Activated naive CD8-positive, alpha-beta T cell treated with anti-CD3 and anti-CD28 coated beads for 36 hours (primary cell): ENCODE measurements at places on chromosomes 4 and X.

DNA sequence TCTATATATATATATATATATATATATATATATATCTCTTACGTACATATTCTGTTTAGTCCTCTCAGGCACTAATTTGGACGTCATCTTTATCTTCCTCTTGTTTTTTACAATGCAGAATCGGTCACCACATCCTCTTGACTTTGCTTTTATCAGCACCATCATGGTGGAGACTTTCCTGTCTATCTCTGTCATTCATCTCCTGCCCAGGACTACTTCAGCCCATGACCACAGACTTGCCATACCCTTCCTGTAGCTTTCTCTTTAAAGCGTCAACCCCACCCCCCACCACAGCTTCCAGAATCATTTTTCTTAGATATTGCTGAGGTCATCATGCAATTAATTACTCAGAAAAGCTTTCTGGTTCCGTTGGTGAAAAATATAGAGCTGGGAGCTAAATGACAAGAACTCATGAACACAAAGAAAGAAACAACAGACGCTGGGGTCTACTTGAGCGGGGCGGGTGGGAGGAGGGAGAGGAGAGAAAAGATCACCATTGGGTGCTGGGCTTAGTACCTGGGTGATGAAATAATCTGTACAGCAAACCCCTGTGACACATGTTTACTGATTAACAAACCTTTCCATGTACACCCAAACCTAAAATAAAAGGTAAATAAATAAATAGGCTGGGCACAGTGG is 30.5 kb upstream of the PRKX start:
- peak; percentile 5 for DNase-seq

GRCh38 chr4:83248486-83248885 is 36.1 kb downstream of the COQ2 start:
- DNase-seq = no peak

GRCh38 chr4:86657382-86657781 is 63.3 kb downstream of the PTPN13 start:
- no peak for DNase-seq

- no peak for DNase-seq
These were observed 58.9 kb downstream of the TLR10 start for GRCh38 chr4:38723726-38724474.

GRCh38 chr4:89724716-89725115 is 112.2 kb downstream of the SNCA start:
- no peak for DNase-seq

DNA sequence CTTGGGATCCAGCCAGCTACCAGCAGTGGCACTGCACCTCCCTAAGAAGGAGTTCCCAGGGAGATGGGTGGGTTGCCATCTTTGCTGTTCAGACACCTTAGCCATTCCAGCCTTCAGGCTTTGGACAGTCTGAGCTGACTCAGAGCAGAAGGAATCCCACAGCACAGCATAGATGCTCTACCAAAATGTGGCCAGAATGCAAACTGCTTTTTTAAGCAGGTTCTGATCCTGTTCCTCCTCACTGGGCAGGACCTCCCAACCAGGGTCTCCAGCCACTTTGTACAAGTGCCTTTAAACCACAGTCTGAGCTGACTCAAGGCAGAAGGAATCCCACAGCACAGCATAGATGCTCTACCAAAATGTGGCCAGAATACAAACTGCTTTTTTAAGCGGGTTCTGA is 209.0 kb downstream of the NPNT start:
- DNase-seq = no peak

DNA sequence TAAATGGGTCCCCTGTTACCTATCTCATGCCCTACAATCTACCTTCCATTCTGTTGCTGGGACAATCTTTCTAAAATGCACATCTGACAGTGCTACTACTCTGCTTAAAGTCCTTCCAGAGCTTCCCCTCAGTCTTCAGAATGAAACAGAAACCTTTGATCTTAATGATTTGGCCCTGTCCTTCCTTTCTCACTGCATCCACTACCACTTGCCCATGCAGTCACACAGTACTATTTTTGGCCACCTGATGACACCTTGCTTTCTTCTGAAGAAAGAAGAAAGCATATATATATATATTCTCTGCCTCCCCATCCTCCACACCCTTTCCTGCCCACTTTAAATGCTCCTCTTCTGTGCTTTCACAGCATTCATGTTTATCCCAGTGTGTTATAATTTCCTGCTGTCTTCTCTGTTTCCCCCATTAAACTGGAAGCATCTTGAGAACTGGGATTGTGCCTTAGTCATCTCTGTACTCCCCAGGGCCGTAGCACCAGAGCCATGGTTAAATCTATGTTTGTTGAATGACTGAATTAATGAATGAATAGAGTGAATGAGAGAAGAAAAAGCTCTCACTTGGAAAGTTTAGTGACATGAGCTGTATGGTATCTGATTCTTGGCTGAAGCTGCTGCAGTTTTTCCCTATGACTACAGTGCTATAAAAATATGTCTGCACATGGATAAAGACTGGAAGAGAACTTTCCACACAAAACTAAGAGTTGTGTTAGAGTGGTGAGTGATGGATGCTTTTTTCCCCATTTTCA is 56.2 kb downstream of the RTL9 start:
- no peak for DNase-seq

GRCh38 chrX:84475101-84475500 is 27.2 kb downstream of the HDX start:
- no peak for DNase-seq

DNA sequence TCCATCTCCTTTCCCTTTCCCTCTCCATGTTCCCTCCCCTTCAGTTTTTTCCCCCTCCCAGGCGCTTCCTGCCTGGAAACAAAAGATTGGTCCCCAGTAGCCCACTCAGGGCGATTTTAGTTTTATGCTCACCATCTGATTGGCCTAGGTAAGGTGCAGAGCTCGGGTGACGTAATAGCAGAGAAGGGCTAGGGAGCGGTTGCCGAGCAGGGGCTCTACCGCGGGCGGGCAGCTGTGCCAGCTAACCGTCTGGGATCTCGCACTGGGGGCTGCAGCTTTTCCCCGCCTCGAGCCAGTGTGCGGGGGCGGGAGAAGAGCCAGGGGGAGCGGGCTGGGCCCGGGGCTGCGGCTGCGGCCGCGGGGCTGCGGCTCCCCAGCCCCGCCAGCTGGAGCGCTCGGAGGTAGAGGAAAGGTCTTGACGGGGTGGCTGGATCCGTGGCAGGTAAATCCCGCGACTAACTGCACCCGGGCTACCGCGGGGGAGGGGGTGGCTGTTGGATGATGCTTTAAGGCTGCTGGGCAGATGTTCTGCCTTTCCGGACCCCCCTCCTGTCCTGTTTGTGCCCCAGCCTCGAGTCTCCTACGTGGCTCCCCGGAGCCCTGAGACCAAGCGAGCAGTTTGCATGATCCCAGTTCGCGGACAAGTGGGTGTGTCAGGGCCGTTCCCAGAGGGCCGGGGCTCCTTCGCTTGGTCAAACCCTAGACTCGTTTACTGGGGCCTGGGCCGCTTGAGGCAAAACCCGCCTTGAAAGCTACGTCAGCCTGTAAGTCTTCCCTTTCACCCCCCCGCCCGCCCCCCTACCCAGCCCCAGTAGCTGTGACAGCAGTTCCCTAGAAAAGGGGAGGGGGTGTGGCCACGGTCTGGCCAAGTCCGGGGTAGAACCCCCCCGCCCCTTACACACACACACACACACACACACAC is at the start of gene PAK3:
Gene PAK3 (plus strand): TSS at position 218 of the 922 bp plus-strand sequence. CDS start 26,913 bp downstream, outside the sequence.
- peak; percentile 12 for DNase-seq

- DNase-seq = peak; percentile 9
These were observed 2.0 kb upstream of the STAG2 start for GRCh38 chrX:123959281-123960063.
